Activated naive CD4-positive, alpha-beta T cell treated with anti-CD3 and anti-CD28 coated beads for 36 hours (primary cell): ENCODE measurements at places on chromosomes 5 and 9.

- DNase-seq, result no peak
Observed at GRCh38 chr9:37437621-37438020, 15.1 kb downstream of the GRHPR start.

DNA sequence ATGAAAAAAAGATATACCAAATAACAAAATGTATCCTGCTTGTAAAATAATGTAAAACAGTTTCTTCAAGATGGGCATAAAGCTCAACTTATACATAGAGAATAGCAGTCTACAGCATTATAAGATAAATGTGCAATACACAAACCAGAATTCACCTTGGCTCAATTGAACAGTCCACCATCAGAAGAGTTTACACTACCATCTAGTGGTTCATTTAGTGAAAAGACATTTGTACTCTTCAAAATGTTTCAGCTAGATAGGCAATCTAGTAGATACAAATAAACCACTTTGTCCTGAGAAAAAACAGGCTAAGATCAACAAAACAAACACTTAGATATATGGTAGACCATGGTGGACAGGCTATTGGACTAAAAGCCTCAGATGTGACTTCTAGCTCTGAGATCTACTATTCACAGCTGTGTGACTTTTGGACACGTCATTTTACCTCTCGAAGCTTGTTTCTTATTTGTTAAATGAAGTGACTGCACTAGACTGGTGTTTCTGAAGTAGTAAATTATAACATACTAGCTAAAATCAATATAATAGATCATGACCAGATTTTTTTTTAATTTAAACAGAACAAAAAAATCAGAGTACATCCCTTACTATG, 22.1 kb upstream of the TPD52L3 start:
- DNase-seq, result no peak

- DNase-seq, result no peak
Observed at GRCh38 chr5:153461341-153461740, 29.1 kb upstream of the GRIA1 start.

DNA sequence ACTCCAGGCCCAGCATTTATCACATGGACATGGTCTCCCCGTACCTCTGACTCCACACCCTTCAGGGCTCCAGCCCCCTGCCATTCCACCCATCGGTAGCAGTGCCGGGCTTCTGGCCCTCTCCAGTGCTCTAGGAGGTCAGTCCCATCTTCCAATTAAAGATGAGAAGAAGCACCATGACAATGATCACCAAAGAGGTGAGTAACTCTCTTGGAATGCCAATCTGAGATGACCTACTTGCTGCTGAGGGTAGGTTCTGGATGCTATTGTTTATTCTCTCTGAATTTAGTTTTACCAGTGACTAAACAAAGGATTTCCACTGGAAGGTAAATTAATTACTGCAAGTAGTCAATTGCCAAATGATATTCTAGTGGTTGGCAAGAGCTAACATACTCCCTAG, 80.8 kb downstream of the TLE4 start:
- no peak for DNase-seq

DNA sequence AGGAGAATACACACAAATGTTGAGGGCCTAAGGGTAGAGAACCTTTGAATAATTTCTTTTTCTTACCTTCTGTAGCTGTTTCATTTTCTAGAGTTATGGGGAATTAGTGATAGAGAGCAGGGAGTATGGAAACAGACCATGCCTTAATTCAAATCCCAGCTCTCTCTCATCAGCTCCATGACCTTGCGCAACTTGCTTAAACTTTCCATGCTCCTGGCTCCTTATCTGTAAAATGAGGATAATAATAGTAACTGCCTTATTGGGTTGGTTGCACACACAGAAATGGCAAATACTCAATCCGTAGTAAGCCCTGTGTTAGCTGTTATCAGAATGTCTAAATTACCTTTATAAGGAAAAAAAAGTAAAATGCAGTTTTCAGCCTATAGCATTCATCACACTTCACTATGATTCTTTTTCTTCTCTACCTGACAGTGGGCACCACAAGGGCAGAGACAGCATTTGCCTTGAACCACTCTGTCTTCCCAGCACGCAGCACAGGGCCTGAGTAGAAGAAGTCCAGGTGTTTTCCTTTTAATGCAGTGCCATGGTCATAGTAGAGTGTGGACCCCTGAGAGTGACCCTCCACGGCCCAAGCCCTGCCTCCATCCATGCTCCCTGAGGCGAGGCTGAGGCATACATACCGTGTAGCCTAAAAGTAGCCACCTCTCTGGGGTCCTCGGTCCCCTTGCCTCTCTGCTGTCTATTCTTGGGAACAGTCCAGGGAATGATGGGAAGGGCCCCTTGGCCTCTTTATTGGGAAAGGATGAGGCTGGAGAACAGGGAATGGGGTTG, 17.4 kb downstream of the C5orf15 start:
- DNase-seq, result no peak

GRCh38 chr5:125201446-125202052, 455.1 kb upstream of the ZNF608 start:
- no peak for DNase-seq

DNA sequence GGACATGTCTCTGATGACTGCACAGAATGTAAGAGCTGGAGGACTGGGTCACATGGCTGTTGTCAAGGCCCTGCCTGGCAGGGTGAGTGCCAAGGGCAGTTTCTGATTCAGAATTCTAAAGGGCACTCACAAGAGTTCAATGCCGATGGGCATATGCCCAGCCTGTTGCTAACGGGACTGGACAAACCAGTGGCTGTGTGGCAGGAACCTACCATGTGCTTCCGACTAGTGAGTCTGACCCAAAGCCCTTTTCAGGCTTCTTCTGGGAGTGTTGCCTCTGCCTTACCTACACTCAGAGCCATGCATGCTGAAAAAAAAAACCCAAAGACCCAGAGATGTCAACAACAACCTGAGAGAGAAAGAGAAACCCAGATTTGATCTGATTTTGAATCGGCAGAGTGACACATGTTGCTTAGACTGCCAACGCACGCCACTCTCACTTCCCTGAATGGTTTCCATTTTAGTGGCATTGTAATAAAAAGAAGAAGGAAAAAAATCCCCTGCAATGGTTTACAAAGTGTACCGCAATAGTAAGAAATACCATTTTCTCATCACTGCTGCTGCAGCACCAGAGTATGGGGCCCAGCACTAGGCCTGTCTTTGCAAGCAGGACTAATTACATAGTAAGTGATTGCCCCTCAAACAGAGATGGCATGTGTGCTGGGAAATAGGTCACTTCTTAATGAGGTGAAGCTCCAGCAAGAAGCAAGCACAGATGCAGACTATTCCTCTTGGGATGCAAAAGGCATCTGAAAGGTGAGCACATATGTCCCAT, 194.3 kb downstream of the PALM2AKAP2 start:
- DNase-seq, result peak; percentile 90

DNA sequence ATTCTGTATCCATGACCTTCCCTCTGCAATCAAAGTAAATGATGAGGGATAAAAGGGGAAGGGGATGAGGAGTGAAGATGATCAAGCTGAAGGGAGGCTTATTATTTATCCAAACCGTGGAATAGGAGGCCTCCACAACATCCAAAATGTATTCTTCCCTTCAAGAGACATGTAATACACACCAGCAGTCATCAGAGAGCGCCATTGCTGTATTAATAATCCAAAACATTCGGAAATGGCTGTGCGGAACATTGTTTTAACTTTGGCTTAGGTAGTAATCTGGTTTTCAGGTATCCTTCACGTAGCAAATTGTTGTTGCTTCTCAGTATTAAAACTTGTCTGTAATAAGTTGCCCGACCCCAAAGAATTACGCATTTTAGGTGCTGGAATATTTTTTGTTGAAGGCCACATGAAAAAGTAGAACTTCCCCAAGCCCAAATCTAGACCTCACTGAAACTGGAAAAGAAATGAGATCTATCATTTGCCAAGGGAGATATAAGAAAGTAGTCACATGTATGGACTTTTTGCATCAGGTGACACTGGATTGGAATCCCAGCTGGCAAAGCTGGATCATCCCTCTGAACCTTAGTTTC, 2.6 kb upstream of the BOD1 start:
- peak; percentile 70 for DNase-seq

DNA sequence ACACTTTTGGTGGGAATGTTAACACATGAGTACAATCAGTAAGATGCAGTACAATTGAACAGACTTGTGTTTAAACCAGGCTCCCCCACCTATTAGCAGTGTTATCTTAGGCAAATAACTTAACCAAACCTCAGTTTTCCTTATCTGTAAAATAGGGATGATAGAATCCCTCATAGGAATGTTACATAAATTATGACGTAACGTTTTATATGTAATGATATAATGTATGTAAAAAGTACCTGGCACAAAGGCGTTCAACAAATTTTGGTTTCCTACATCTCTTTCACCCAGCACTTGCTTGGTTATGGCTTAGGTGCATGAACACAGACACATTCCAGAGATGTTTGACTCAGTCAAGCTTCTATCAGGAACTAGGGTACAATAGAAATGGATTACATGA, 26.7 kb upstream of the IL33 start:
- no peak for DNase-seq

DNA sequence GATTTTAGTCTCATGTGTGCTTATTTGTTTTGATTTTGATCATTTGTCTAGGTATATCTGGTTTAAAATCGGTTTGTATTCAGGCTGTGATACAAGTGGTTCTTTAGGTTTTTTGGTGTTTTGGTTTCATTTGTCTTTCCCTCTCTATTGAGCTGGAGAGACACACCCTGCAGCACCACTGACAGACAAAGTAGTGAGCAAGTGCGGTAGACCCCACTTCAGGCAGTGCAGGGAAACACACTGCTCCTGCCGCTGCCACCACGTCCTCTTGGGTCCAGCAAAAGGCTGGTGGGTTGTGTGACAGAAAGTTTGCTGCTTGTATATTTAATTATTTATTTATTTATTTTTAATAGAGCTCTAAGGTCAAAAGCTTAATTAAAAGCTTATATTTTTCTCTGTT, 801.0 kb downstream of the NR2F1-AS1 start:
- no peak for DNase-seq

- no peak for DNase-seq
Observed at GRCh38 chr9:14097215-14097614, 216.7 kb downstream of the NFIB start.

- DNase-seq, result no peak
Observed at GRCh38 chr9:116566677-116567488, 120.2 kb upstream of the TRIM32 start.

DNA sequence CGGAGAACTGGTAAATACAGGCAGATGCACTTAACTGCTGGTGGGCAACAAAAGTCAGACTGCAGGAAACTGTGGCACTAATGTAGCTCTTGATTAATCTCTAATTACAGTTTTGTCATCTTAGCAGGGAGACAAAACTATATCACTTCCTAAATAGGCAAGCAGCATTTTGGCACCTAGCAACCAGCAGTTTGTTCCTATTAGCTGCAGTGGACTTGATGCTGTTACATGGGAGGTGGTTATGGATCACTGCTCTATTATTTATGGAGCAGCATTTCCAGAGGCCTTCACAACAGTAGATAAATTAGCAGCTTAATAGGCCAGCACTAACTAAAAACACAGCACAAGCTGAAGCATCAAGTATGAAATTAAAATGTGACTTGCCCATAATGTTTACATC, 518.3 kb upstream of the ITGA1 start:
- no peak for DNase-seq

- no peak for DNase-seq
Observed at GRCh38 chr5:95862671-95863382, 40.3 kb upstream of the GLRX start.

DNA sequence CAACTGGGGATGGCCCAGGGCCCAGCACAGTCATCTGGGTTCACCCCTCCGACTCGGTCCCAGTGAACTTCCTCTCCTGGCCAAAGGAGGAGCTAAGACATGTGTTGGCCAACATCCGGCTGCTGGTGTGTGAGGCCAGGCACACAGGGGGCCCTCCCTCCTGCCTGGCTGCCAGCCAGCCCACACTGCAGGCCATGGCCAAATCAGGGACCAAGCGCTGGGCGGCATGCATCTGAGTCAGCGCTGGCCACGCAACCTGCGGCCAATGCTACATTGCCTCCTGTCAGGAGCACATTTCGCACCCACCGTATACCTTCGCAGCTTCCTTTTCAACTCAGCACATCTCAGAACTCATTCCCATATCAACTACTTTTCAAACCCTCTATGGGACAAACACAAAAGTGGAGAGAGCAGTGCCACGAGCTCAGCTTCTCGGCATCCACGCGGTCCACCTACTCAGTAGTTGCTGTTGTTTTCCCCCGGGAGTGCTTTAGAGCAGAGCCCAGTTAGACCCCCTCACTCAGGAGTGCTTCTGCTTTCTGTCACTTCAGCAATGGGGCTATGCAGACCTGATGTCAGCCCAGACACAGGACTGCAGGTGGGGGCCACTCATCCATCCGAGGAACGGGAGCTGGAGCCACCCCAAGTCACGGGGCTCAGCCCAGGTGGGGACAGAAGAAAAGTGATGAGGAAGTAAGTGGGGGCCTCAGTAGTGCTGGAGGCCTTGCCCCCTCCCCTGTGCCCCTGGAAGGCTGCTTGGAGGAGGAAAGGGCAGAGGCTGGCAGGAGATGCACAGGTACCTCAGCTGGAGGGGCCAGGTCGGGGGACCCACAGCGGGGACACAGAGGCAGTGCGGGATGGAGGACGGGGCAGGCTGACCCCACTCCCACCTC, 13.9 kb downstream of the NINJ1 start:
- peak; percentile 72 for DNase-seq

GRCh38 chr5:169001394-169001793, 299.5 kb downstream of the SLIT3 start:
- DNase-seq, result no peak

GRCh38 chr5:153618867-153619266, 128.4 kb downstream of the GRIA1 start:
- DNase-seq, result no peak

DNA sequence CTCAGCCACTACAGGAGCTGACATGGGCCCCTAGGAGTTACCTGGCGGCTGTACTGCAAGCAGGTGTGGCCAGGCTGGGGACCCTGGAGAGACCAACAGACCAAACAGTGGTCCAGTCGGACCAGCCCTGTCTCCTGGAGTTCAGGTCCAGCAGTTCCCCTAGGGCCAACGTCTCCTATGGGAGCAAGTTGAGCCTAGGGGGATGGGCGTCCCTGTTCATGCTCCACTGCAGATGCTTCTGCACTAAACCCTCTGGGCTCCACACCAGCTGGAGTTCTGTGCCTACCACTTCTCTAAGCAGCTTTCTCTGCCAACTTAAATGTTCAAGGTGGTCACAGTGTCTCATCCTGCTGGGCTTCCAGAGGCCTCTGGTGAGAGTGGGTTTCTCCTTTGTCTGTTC, 20.6 kb upstream of the OMD start:
- DNase-seq, result no peak

GRCh38 chr5:36607838-36608783, 1.7 kb downstream of the SLC1A3 start:
- DNase-seq, result no peak

GRCh38 chr5:58064801-58065200, 395.1 kb downstream of the PLK2 start:
- DNase-seq, result no peak

- DNase-seq, result no peak
Observed at GRCh38 chr5:121006217-121006616, 542.1 kb downstream of the PRR16 start.

- no peak for DNase-seq
Observed at GRCh38 chr9:119839888-119840287, 470.7 kb upstream of the BRINP1 start.

DNA sequence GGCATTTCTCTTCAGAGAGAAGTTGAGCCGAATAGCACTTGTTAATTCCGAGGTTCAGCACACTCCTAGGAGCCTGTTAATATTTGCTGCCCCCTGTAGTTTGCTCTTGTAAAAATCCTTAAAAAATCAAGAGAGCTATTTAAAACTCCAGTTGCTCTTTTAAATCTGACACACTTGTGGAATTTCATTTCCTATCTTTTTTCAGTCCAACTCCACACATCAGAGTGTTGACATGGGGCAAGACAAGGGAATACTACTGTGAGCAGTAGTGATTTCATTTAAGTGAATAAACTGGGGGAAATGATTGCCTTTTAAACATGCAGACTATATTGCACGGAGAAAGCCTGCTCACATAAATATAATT, 1096.3 kb upstream of the DMAC1 start:
- no peak for DNase-seq
